Activated CD4-positive, alpha-beta T cell treated with anti-CD3 and anti-CD28 coated beads, Interleukin-2, amount 10 ng/mL, durations not matched to agents 7 days and 5 days (primary cell): ENCODE measurements at places on chromosomes 7 and 10. TPM values are rescaled to one million over a fixed set of nuclear protein-coding genes. Genes with fewer than 3 reads are reported as not detected.
A peak's percentile ranks its signal among the peaks of the same experiment; 100 is the strongest.

DNA sequence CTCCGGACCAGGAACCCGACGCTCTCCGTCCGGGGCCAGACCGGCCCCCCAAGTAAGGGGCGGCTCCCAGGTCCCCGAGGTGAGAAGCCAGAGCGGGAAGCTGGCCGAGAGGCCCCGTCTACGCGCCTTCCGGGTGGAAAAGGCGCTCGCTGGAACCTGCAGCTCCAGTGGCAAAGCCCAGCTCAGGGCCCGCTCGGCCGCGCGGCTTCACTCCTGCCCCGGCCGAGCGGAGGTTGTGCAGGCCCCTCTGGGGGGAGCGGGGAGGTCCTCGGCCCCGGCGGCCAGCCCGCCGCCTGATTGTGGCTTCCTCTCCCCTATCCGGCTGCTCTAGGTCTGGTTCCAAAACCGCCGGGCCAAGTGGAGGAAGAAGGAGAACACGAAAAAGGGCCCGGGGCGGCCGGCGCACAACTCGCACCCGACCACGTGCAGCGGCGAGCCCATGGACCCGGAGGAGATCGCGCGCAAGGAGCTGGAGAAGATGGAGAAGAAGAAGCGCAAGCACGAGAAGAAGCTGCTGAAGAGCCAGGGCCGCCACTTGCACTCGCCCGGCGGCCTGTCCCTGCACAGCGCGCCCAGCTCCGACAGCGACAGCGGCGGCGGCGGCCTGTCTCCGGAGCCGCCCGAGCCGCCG, 2.9 kb downstream of the UNCX start:
- no peak for DNase-seq

DNA sequence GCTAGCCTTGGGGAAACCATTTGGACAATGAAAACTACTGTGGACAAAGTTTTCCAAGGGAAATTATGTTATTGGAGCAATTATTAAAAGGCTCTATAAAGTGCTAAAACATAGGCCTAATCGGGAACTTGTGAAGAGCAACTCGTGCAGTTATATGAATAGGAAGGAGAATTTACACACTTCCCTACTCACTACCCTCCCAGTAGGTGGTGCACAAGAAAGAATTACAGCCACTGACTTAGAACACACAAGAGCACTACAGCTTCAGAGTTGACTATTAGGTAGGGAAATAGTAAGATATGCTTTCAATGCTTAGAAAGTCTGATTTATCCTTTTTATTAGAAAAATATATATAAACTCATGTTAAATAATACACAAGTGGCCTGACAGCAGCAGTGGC, 47.2 kb downstream of the GSAP start:
- no peak for DNase-seq

- DNase-seq, result no peak
Measured at GRCh38 chr10:32411797-32412498, 34.0 kb upstream of the CCDC7 start.

GRCh38 chr7:123191132-123191531, 8.6 kb downstream of the SLC13A1 start:
- no peak for DNase-seq

- no peak for DNase-seq
Measured at GRCh38 chr10:110456046-110456445, 41.7 kb upstream of the DUSP5 start.

DNA sequence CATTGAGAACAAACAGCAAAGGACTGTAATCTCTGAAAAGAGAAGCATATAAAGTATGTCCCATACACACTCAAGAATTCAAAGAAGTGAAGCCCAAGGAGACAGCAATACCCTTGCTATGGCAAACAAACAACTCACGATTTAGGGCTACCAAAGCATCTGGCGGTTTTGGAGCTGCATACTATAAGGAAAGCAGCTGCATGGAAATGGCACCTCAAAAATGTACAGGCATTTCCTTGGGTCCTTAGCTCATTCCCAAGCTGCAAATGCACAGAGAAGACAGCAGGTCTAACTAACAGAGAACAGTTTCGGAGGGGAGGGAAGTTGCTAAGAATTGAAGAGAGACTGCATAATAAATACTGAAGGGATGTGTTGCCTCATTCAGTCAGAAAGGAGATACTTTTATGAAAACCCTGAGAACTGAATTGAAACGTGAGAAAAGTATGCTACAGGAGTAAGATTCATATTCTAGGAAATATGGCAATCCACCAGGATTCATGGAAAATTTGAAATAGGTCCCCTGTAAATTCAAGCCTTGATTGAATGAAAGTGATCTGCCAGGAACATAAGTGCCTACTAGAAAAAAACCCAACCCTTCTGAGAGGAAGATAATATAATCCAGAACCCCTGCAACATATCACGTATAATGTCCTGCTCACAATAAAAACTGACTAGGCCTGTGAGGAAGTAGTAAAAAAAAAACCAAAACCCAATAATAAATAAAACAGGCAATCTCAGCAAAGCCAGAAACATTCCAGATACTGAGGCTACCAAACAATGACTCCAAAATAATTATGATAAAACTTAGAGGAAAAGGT, 36.4 kb downstream of the CUBN start:
- DNase-seq, result no peak

- DNase-seq, result peak; percentile 70
Measured at GRCh38 chr10:7410862-7411670, at the start of gene SFMBT2. SFMBT2 (minus strand) TSS chr10:7411034; CDS start chr10:7381898, 29,136 bp downstream.

- peak; percentile 27 for DNase-seq
Measured at GRCh38 chr10:50614444-50615137, 9.2 kb downstream of the SGMS1 start.

The CYP26A1 gene
- total RNA-seq, result not detected

The CABCOCO1 gene
- total RNA-seq, result not detected

The CYTH3 gene
- 0.74 TPM for total RNA-seq

The RBP4 gene
- not detected for total RNA-seq

The EGR2 gene
- 0.67 TPM for total RNA-seq
